8988T (cell line): ENCODE measurements at places on chromosomes 2 and 18.

- DNase-seq: peak; percentile 63
These were observed 60.1 kb upstream of the GLI2 start for GRCh38 chr2:120675460-120676130.

- peak; percentile 73 for DNase-seq
These were observed 1.3 kb downstream of the ITM2C start for GRCh38 chr2:230865766-230866755.

GRCh38 chr18:2009942-2010697, 561.2 kb downstream of the METTL4 start:
- no peak for DNase-seq

DNA sequence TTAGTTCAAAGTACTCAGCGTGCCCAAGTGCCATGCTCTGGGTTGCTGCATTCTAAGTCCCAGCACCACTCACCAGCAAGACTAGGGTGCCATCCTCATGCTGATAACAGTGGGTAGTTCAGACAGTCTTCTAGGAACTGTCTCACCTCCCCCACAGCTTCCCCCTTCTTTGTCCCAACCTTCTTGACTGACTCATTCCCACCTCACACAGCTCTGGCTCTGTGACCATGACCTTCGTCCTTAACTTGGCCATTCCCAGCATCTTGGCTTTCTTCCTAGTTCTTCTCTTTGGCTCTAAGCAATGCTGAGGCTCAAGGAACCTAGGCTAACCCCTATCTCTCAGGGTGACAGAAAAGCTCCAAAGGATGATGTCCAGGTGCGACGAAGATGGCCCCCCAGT, 20.0 kb upstream of the CXCR4 start:
- no peak for DNase-seq

- DNase-seq: no peak
These were observed 955.8 kb downstream of the TDRD15 start for GRCh38 chr2:22079583-22079982.

GRCh38 chr2:71811726-71812125, 335.9 kb downstream of the CYP26B1 start:
- no peak for DNase-seq

GRCh38 chr2:9765611-9766531, 77.4 kb upstream of the TAF1B start:
- no peak for DNase-seq

DNA sequence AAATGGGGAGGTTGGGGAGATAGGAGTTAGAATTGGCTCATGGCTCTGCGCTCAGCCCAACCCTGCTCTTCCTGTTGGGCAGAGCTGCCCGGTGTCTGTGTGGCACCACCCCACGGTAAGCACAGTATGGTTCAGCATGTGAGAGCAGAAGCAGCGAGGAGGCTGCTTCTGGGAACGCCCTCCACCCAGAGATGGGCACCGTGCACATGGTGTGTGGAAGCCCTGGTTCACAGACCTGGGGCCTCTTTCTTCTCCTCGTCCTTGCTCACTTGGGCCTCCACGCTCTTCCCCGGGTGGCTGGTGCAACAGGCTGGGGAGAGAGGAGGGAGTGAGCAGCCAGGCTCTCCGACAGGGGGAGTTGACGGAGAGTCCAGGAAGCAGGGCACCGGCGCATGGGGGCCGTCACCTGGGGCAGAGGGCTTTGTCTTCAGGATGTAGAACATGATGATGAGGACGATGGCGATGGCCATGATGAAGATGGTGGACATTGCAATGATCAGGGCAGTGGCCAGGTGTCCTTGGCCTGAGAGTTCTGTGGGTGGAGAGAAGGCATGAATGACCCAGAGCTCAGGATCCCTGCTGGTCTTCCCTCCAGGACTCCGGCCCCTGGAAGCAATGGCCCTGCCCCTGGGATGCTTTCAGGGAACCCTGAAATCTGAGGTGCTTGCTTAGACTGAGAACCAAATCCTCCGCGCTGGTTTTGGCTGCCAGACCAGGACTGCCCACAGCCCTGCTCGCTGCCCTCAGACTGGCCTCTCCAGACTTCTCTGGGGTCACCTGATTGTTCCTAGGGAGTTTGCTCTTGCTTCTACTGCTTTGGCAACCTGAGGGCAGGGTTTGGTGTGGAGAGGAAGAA, 78.3 kb downstream of the EDAR start:
- no peak for DNase-seq

- no peak for DNase-seq
These were observed 166.9 kb downstream of the ETAA1 start for GRCh38 chr2:67564076-67564475.

DNA sequence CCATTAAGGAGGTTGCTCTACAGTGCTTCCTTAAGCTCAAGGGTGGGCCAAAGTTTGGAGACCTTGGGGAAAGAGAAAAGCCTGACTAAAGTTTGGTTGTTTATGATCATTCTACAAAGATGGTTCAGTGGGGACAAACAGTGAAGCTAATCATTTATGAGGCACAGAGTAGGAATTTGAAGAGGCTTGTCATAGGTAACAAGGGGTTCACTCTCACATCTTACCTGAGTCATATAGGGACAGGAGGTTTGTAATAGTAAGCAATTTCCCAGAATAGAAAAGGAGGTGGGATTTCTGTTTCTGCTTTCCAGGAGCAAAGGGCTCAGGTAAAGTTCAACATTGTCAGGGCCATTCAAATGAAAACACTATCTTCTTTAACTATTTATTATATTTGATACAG, 787.9 kb downstream of the CPS1 start:
- DNase-seq: no peak

DNA sequence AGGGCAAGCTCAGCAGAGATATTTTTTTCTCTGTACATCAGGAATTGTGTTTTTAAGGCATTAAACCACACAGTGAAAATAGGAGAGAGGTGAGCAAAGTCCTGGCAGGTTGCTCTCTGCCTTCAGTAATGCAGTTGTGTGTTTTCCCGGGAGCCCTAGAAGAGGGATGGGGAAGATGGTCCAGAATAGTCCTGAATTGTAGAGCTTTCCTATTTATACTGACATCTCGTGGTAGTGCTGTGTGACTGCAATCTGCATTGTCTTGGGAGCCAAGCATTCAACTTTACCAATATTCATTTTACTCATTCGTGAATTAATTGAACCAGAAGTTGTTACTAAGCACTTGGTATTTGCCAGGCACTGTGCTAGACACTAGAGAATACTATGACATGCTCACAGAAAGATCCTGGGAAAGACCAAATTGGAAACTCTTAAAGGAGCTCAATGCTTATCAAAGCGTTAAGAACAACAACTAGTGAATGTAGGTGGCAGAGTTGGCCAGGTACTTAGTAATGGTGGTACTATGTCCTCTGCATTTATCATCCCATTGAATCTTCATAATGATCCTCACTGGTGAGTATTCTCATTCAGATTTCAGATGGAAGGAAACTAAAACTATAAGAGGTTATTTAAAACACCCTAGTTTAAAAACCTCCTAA, 214.6 kb downstream of the TRIB2 start:
- peak; percentile 20 for DNase-seq
